ENCODE measurements at places on chromosomes 5 and 9.

- DNase-seq = no peak
Observed at GRCh38 chr5:35212122-35212982, 17.9 kb downstream of the PRLR start.

DNA sequence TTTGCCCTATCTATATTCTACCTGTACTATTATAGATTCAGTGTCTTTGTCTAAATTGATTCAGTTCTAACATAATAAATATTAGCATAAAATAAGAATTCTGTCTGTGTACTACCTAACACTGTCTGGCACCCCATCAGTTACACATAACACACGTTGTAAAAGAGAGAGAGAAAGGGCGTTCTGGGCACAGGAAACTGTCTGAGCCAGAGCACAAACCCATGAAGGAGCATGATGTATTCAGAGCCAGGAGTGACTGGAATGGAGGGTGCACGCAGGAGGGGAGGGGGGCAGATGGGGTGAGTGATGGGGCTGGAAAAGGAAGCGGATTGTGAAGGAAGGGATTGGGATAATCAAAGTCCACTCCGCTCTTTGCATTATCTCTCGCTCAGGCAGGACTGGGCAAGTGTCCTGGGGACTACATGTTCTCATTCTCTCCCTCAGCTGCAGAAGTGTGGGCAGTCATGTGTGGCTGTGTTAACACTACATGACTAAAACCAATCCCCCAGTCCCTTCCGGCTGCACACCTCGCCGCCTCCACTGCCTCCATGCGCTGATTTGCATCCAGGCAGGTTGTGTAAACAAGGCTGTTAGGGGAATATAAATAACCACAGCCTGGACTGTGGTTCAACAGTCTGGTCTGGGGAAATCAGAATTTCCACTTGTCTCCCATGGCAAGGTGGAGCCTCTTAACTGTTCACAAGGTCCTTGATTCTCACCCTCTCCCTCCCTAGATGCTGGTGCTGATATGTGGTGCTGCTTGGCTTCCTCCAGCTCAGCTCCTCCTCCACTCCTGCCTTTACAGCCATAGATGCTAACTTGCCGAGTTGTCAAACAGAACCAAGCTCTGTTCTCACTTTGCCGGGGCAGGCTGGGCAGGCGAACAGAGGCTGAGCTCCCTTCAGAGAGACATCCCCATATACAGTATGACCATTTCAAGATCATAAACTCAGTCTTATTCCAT is 367.5 kb upstream of the BRINP1 start:
- DNase-seq = no peak

GRCh38 chr9:125805057-125805456 is 57.9 kb downstream of the PBX3 start:
- DNase-seq = no peak

- no peak for DNase-seq
Observed at GRCh38 chr5:60382716-60383115, 317.2 kb downstream of the DEPDC1B start.

- no peak for DNase-seq
Observed at GRCh38 chr5:145237843-145238242, 597.3 kb downstream of the PRELID2 start.

GRCh38 chr9:104319685-104320084 is 184.4 kb upstream of the OR13F1 start:
- DNase-seq = no peak

DNA sequence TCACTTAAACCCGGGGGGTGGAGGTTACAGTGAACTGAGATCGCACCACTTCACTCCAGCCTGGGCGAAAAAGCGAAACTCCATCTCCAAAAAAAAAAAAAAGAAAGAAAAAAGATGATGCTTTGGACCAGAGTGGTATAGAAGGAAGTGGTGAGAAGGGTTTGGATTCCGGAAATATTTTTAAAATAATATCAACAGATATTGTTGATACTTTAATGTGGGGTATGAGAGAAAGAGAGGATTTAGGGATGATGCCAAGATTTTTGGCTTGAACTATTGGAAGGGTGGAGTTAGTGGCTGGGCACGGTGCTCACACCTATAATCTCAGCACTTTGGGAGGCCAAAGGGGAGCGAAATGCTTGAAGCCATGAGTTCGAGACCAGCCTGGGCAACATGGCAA is 49.6 kb upstream of the PLIN2 start:
- no peak for DNase-seq
